ENCODE measurements at places on chromosomes 6 and 20.

DNA sequence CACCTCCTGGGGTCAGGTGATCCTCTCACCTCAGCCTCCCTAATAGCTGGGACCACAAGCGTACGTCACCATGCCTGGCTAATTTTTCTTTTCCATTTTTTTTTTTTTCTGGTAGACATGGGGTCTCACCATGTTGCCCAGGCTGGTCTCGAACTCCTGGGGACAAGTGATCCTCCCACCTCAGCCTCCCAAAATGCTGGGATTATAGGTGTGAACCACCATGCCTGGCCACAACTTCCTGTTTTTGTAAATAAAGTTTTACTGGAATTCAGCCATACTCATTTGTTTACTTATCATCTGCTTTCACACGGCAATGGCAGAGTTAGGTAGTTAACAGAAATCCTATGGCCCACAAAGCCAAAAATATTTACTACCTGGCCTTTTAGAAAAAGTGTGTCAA, 7.8 kb upstream of the RUNX2 start:
- no peak for DNase-seq

DNA sequence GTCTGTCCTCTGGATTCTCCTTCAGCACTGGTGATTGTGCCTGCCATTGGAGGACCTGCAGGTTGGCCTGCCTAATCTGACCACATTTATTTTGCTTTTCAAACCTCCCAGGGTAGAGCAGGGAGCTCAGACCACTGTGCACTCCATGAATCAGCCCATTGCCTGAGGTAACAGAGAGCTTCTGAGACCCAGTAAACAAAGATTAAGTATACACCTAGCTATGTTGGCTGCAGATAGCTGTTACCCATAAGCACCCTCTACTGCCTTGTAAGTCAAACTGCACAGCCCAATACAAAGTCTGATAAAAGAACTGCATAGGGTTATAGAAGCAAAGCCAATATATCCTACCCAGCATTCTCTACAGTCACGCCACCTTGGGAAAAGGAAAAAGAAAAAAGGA, 338.7 kb downstream of the HTR1B start:
- DNase-seq: no peak

- no peak for DNase-seq
These were observed 41.2 kb upstream of the NHSL1 start for GRCh38 chr6:138540468-138540867.

DNA sequence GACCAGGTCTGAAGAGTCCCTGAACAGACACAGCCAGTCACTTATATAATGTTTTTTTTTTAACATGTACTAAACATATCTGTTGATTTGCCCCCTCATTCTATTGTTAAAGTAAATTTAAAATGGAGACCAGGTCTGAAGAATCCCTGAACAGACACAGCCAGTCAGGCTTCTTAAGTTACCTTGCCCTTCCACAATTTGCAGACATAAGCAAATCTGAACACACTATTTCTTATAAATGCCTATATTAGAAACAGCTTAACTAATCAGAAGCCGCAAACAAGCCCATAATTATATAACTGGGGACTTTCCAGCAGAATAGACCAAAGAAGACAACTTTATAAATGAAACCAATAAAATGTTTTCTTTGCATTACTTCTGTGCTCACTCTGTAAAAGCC, 118.2 kb downstream of the DNAH8 start:
- no peak for DNase-seq

- DNase-seq: no peak
These were observed 89.4 kb downstream of the SLC24A3 start for GRCh38 chr20:19301843-19302242.

- no peak for DNase-seq
These were observed 14.5 kb upstream of the FBXO30 start for GRCh38 chr6:145829102-145829501.

- DNase-seq: no peak
These were observed 12.2 kb downstream of the SLC35F1 start for GRCh38 chr6:117919275-117919674.

- no peak for DNase-seq
These were observed 57.9 kb upstream of the MAP7 start for GRCh38 chr6:136607932-136608772.

GRCh38 chr6:40986921-40987819, 51.9 kb downstream of the UNC5CL start:
- no peak for DNase-seq

DNA sequence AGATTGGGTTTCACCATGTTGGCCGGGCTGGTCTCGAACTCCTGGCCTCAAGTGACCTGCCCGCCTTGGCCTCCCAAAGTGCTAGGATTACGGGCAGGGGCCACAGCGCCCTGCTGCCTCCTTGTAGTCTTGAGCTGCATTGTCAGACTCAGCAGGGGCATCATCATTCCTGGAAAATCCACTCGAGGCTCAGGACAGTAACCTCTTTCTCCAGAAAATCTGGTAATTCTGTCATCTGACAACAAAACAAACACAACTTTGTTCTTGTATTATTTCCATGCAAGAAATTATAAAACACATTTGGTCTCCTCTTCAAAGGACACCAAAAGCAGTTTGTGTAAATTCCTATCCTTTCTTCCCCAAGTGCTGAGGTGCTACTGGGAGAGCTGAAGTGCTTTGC, 137.2 kb upstream of the INSM1 start:
- no peak for DNase-seq

DNA sequence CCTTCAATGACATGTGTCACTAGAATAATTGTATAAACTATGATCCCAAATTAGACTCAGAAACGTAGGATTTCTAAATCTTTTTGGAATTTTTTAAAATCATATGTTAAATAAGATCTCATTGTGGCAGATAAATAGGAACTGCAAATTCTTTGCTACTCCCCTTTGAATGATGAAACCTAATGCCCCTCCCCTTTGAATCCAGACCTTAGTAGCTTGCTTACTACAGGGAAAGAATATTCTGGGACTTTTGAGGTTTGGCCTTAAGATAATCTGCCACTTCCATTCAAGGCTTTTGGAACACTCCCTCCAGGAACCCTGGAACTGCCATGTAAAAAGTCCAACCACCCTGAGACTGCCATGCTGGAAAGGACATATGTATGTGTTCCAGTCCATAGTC, 7.1 kb downstream of the TDP2 start:
- no peak for DNase-seq

GRCh38 chr6:135372758-135373157, 124.8 kb downstream of the AHI1 start:
- no peak for DNase-seq

- DNase-seq: no peak
These were observed 75.8 kb downstream of the MYB start for GRCh38 chr6:135256866-135257265.

- DNase-seq: no peak
These were observed 44.8 kb downstream of the TTI1 start for GRCh38 chr20:37988306-37988954.

DNA sequence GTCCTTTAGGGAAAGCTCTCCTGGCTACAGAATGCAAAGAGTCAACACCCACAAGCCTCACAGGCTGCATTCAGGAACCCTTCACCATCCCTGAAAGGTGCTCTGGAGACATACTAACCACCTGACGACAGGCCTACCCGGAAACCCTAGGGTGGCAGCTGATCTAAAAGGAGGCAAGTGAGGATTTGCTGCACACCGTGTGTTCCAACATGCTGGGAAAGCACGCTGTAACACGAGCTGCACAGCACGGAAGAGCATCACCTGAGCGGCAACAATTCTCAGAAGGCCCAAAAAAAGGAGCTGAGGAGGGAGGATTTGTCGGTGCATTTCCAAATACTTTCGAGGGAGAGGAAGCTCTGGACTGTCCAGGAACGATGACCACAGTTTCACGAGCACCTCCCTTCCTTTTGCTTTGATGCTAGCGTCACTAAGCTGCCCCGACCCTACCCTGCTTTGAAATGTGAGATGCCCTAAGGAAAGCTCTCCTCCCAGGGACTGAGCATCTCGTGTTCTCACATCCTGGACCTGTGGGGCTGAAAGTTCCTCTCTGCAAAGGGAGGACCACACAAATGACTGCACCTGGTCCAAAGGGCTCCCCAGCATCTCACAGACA, 87.0 kb downstream of the PPP1R3G start:
- no peak for DNase-seq

- no peak for DNase-seq
These were observed 516.3 kb downstream of the COL12A1 start for GRCh38 chr6:74689601-74690000.

- DNase-seq: no peak
These were observed 56.2 kb downstream of the COL12A1 start for GRCh38 chr6:75149696-75150095.

GRCh38 chr6:128310451-128310850, 209.9 kb downstream of the PTPRK start:
- DNase-seq: no peak

GRCh38 chr6:149128489-149129145, 188.9 kb upstream of the TAB2 start:
- no peak for DNase-seq

- no peak for DNase-seq
These were observed 327.6 kb upstream of the ARID1B start for GRCh38 chr6:156449569-156449968.

GRCh38 chr20:52572687-52573086, 381.1 kb upstream of the ZFP64 start:
- DNase-seq: no peak

DNA sequence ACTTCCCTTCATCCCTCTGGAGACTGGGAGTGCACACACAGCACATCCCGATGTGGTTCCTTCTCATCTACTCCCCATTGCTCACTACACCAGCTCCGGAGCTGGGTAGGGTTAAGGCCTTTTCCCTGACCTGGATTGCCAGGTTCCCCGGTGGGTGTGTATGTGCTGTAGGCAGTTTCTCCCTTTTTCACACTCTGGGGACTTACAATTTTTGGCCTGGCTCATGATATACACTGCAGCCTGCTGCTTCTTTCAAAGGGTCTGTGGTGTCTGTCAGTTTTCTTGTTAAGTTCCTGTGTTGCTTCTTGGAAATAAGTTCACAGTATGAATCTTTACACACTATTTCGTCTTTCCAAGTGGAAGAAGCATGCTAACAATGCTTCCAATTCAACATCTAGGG, 405.5 kb downstream of the UTRN start:
- DNase-seq: no peak

Measured in RWPE1 (cell line).